ENCODE measurements at places on chromosomes 5 and 9.

- DNase-seq = no peak
Observed at GRCh38 chr5:139205124-139205523, 7.0 kb upstream of the SIL1 start.

GRCh38 chr5:143713047-143714003 is 98.6 kb upstream of the HMHB1 start:
- DNase-seq = no peak

GRCh38 chr5:69013481-69013880 is 80.3 kb upstream of the SLC30A5 start:
- DNase-seq = no peak

DNA sequence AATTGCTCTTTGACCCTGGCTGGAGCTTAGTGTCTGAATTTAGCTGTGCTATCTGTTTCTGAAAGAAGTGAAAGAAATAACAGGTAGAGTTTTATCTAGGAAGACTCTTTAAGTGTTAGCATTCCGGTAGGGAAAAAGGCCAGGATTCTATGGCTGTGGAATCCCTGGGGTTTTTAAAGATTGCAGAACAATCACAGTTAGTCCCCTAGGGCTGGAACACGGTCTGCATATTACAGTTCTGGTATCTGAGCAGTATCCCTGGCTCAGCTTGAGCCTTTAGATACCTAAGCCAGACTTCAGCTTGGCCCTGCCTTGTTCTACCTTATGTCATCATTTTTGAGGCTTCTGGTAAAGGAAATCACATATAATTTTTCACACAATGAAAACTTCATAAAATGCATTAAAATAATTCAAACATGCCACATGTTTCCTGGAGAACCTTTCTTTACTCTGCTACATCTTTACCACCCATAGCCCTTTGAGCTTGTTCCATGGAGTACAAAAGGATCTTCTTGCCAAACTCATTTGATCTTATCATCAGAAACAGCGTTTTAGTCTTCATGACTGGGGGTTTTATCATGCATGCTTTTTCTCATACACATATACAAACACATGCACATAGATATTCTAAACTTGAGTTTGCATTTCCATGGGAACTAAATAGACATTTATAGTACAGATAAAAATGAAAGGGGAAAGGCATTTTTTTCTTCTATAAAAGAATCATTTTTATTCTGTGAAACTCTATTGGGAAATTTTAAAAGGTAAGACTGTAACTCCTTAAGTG is 410.8 kb downstream of the CETN3 start:
- no peak for DNase-seq

- DNase-seq = no peak
Observed at GRCh38 chr9:73118286-73118685, 33.4 kb upstream of the ANXA1 start.

DNA sequence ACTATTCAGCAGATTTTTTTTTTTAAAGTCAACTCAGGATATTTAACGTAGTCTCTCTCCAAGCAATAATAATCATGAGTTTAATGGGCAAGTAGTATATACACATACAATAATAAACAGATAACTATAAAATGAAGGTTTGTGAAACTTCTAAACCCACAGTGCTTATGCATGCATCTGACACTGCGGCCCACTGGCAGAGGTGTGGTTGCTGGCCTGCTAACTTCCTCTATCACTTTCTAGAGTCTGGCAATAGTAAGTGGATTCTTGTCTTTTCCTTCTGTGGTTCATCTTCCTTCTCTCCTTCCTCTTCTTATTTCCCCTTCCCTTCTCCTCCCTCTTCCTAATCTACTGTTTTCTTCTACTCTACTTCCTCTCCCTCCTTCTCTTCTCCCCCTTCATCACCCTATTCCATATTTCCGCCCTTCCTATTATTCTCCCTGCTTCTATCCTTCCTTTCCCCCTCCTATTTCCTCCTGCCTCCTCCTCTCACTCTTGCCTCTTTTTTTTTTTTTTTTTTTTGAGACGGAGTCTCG is 18.6 kb upstream of the AGXT2 start:
- DNase-seq = no peak

- DNase-seq = no peak
Observed at GRCh38 chr5:122444411-122444810, 132.4 kb downstream of the SNCAIP start.

DNA sequence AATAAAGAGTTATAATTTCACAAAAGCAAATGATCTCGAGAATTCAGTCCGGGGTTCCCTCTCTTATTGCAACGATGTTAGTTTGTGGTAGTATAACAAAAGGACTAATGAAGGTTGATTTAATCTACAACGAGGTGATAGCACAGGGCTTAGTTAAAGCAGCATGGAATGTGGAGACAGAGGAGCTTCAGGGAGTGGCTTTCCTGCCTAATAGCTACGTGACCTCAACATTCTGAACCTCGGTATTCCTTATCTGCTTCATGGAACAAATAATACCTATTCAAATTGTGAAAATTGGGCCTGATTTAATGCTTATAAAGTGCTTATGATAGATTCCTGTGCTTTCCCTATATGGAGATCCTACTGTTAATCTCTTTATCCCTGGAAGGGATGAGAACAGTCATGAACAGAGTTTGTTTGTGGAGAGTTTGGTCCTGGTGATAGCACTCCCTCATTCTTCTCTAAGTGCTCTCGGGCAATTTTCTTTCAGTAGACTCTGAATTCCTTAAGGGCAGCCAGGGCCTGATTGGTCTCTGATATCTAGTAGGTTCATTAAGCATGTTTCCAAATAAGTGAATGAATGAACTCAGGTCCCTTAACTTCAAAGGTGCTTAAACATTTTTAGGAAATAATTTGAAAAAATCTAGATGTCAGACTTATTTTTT is 104.1 kb upstream of the TUT7 start:
- DNase-seq = no peak

GRCh38 chr5:123000731-123001130 is 35.8 kb downstream of the PPIC start:
- DNase-seq = peak; percentile 57

GRCh38 chr9:102845827-102846371 is 149.2 kb upstream of the CYLC2 start:
- DNase-seq = no peak

GRCh38 chr5:102720969-102721368 is 34.1 kb upstream of the PAM start:
- no peak for DNase-seq

GRCh38 chr9:89911721-89912604 is 307.2 kb downstream of the GADD45G start:
- DNase-seq = no peak

GRCh38 chr5:108046955-108047670 is 334.8 kb downstream of the FBXL17 start:
- DNase-seq = no peak

GRCh38 chr9:32218100-32218767 is 166.2 kb upstream of the ACO1 start:
- DNase-seq = no peak

DNA sequence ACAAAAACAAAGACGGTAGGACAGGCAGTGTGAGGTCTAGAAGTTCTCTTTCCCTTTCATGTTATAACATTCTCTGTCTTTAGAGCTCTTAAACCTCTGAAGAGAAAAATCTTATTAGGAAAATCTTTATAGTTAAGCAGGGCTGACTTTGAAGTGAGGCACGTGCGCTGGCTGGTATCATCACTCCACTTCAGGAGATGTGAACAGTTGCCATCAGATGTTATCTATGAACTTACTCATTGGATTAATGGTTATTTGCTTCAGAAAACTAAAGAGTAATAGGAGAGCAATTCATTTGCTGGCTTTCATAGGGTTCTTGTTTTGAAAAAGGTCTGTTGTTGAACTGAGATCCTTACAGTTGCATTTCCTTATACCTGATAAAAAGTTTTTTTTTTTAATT is 25.7 kb downstream of the LRRTM2 start:
- no peak for DNase-seq

- DNase-seq = no peak
Observed at GRCh38 chr9:2771087-2771486, 53.8 kb downstream of the KCNV2 start.

- DNase-seq = no peak
Observed at GRCh38 chr5:143833177-143833576, 21.2 kb downstream of the HMHB1 start.

GRCh38 chr9:112361601-112362000 is 18.3 kb upstream of the HSDL2 start:
- no peak for DNase-seq

DNA sequence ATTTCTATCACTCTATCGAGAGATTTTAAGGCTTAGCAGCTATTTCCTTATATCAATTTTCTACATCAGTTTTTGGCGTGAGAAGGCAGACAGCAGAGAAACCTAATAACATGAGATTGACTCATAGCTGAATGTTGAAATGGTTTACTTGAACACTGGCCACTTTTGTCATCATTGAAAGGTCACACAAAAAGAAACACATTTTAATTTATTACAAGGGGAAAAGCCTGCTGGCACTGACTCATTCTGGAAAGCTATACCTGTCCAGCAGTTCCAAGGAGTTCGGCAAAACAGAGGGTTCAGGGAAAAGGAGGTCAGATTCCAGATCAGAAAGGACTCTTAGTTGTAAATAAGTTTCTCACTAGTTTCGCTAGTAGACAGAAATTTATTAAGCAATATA is 566.4 kb downstream of the DNAH5 start:
- DNase-seq = no peak

GRCh38 chr5:119655061-119655460 is 25.7 kb downstream of the FAM170A start:
- no peak for DNase-seq

GRCh38 chr5:55108661-55109060 is 6.2 kb downstream of the GZMA start:
- DNase-seq = no peak

- DNase-seq = no peak
Observed at GRCh38 chr9:33924978-33925797, 108.2 kb downstream of the UBE2R2 start.

DNA sequence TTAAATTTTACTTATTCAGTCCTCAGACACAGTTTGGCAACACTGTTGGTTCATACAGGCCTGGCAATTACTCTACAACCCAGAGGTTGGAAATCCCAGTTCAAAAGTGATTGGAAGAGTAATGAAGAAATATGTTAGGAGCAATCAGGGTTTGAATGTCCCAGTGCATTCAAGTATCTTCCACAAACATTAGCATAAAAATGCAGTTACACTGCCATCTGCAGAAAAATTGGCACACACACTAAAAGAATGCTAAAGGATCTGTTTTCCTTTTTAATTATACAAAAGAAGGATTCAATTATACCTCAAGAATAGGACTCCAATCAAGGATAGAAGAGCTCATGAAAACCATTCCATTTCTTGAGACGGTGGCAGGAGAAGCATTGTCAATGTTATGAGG is 130.2 kb downstream of the DNAH5 start:
- no peak for DNase-seq

- DNase-seq = no peak
Observed at GRCh38 chr5:134603059-134603458, 29.6 kb downstream of the SAR1B start.

- no peak for DNase-seq
Observed at GRCh38 chr5:159478950-159479349, 148.7 kb upstream of the IL12B start.

GRCh38 chr5:140568443-140569063 is 3.9 kb downstream of the SLC35A4 start:
- no peak for DNase-seq

- peak; percentile 8 for DNase-seq
Observed at GRCh38 chr9:113506090-113506589, 42.6 kb downstream of the RGS3 start.

DNA sequence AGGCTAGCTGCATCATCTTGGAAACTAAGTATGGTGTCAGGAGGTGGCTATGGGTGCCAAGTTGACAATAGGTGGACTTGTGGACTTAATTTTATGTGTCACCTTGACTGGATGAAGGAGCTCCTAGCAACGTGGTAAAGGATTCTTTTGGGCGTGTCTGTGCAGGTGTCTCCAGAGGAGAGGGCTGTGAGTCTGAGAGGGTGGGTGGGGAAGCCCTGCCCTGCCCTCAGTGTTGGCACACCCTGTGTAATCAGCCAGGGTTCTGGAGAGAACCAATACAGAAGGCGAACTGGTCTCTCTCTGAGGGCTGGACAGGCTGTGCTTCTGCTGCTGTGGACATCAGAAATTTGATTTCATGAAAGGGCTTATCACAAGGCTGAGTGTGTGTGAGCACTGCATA is 61.0 kb downstream of the GTF3C4 start:
- DNase-seq = no peak

- DNase-seq = peak; percentile 14
Observed at GRCh38 chr5:172293054-172293744, 9.6 kb upstream of the UBTD2 start.

DNA sequence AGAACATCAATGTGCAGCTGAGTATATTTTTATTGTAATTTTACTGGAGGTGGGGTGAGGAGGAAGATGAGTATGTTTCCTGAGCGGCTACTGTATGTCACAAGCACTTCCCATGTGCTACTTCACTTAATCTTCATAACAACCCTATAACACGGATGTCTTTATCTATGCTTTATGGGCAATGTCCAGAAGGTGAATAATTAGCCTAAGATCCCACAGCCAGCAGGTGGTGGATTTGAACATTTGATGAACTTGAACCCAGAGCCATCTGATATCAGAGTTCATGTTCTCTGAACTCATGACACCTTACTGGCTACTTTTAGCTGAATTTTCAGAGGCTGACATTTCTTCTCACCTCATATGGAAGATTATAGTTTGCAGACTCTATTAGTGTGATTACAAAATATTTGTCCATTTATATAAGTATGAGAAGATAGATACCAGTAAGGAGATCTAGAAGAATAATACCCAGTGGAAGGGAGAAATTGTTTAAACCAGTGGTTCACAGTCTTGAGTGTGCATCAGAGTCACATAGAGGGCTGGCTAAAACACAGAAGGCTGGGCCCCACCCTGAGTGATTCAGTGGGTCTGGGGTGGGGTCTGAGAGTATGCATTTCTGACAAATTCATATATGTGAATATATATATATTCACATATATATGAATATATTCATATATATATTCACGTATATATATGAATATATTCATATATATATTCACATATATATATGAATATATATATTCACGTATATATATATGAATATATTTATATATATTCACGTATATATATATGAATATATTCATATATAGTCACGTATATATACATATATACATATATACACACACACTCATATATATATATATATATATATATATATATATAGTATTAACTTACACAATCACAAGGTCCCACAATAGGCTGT is 164.4 kb upstream of the NR3C1 start:
- no peak for DNase-seq

DNA sequence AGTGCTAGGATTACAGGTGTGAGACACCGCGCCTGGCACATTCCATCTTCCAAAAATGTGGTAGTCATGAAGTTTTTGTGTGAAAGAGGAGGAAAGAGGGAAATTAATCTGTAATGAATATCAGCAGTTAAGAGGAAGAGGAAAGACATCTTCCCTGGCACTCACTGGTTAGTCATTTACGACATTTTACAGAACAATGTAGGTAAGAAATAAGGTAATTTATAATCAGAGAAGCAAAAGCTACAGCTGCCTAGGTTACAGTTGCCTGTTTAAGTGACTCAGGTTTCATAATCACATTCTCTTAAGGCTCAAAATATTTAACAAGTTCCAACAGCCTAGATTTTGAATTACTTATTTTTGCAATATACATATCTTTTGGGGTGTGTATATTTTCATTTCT is 26.9 kb downstream of the CNOT6 start:
- no peak for DNase-seq

- DNase-seq = no peak
Observed at GRCh38 chr5:178247481-178248456, 15.2 kb upstream of the PHYKPL start.

GRCh38 chr9:126221480-126221879 is 105.1 kb upstream of the MVB12B start:
- DNase-seq = no peak

GRCh38 chr5:1805326-1805725 is 4.1 kb downstream of the NDUFS6 start:
- no peak for DNase-seq

Measured in NCI-H187 (cell line).